ENCODE measurements at places on chromosomes 2 and 18.

DNA sequence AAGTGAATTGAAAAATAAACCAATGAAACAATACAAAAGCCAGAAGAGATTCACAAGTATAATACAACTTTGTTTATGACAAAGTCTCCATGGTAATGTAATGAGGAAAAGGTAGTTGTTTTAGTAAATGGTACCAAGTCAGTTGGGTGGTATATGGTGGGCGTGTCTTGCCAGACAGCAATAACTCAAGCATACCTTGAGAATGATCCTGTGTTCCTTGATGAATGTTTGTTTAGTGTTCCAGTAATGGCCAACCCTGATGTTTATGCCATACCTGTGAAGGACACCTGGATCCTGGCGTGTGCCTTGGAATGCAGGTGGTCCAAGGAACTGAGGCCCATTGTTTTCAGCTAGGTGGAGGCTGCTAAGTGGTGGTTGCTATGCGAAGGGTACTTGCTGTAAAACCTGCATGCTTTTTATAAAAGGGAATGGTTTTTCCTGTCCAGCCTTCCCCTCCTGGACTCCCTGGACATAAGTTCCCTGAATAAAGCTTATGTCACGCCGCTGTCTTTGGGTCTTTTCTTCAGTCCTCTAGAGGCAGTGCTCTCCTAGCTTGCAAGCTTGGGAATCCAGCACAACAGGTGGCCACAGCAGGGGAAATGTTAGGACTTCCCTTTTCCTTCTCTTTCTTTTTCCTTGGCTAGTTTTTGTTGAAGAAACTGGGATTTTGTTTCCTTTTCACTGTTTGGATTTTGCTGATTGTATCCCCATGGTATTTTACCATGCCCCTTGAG lies 54.7 kb downstream of the MTA3 start:
- no peak for DNase-seq

DNA sequence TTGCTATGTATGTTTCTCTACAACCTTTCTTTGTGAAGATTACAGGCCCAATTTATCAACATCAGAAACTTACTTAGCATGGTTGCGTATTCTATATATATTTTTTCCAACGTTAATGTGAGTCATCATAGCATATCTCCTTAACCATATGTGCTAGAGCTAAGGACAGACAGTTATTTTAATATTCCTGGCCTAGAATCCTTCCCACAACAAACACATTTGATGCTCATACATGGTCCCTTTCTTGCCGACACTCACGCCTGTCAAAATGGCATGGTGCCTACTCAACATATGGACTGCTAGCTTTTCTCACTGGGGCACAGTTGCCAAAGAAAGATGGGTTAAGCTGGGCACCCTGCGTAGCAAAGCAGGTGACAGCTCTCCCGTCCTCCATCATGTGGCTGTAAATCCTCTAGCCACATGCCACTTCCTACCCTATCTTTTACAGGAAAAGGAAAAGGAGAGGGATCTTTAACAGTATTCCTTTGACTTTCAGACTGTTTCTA lies 75.2 kb upstream of the GALNT5 start:
- DNase-seq: no peak

- no peak for DNase-seq
Observed at GRCh38 chr18:13245481-13246000, 27.0 kb downstream of the LDLRAD4 start.

DNA sequence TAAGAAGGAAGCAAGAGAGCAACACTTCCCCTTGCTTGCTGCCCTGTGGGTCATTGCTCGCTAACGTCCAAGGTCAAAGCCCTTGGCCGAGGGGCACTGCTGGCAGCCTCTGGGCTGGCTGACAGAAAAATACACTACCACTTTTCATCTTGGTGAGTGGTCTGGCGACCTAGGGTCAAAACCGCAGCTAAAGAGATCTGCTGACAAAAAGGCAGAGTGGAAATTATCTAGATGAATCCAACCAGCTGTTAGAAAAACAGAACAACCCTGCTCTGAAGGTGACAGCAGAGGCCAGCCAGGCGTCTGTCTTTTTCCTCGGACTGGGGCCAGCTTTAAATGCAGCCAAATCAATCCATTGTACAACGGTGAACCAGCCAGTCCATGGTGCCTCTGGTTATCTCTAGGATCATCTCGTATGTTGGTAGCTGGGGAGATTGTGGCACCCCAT lies 92.6 kb downstream of the CD8B2 start:
- no peak for DNase-seq

GRCh38 chr2:149188291-149188690 lies 142.1 kb upstream of the LYPD6 start:
- no peak for DNase-seq

DNA sequence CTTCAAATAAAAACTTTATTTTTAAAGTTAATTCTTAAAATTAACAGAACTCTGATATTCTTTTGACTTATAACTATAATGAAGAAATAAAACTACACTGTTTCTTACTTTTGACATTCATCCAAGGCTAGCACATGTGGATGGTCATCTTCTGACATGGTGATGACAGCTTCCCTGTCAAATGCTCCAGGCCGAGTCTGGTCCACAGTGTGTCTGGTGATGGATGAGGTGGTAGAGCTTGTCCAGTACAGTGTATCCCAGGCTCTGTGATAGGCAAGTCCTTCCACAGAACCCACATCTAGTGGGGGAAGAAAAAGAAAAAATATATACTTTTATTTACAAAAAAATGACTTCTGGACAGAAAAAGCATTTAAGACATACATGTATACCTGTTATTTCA lies 1529.5 kb downstream of the LRP1B start:
- no peak for DNase-seq

DNA sequence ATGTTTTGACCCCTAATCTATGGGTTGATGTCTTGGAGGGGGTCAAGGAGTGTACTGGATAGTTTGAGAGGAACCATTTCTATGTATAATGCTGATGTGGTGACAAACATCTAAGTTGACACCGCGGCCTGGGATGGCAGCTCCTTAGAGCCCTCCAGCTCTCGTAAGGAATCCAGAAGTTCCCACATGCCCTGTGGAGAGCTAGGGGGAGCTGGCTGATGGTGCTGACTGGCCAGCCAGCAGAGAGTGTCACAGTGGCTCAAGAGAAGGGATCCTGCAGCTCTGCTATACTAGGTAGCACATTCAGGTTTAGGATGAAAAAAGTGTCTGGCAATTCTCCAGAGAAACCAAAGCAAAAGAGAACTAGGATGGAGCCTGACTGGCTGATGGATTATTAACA lies 842.2 kb upstream of the VRK2 start:
- no peak for DNase-seq

GRCh38 chr2:160310118-160310828 lies 110.2 kb upstream of the ITGB6 start:
- DNase-seq: no peak

DNA sequence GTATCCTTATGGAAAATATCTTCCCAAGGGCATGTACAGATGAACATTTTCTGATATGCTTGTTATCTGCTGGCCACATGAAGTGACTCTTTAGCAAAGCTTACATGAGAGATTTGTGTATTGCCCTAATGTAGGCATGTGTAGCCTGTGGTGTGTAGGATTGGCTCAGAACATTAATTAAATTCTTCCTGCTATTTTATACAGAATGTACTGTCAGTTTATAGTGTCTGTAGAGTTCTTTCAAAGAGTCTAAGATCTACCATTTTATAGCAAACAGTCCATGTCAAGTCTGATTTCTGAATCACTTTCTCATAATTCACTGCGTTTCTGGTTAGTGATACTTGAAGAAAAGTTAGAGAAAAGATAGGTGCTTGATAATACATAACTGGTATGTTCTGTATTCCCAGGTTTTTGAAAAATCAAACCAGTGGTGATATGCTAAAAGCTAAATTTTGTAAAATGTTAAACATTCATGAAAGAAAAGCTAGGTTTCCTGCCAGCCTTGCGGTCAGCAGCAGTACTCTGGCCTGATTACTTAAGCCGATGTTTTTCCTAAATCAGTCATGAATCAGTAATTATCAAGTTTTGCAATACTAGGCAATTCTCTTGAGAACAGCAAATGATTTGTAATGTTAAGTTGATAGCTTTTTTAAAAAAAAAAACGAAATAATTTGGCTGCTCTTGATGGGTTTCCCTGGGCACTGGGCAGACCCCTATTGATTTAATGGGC lies 30.9 kb upstream of the EFEMP1 start:
- DNase-seq: no peak

GRCh38 chr2:238906936-238907716 lies 59.2 kb downstream of the TWIST2 start:
- DNase-seq: no peak

DNA sequence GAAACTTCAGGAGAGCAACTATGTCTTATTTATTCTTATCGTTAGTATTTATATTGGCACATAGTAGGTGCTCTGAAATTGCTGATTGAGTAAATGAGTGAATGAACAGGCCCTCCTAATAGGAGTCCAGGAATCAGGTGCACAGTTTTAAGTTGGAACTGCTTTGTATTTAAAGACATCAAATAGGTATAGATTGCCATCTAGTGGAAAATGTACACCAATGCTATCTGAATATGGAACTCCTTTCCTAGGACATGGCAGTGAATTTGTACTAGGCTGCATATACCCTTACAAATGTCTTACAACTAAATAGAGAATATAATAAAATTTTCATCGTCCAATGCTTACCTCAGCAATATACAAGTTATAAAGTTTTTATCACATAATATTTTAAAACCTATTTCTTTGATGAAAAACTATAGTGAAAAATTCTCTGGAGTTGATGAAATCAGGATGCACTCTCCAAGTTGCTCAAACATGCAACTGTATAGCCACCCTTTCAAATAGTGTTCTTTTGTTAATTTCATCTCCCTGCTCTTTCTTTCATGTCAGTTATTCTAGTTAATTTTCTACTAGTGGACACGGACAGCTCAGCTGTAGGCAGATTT lies 318.9 kb upstream of the SYT4 start:
- no peak for DNase-seq

- no peak for DNase-seq
Observed at GRCh38 chr2:216436383-216436782, 24.1 kb downstream of the SMARCAL1 start.

GRCh38 chr2:26144031-26144430 lies 28.9 kb upstream of the GAREM2 start:
- no peak for DNase-seq

- peak; percentile 40 for DNase-seq
Observed at GRCh38 chr2:231709636-231709980, 1.3 kb downstream of the PTMA start.

Measured in CD4-positive, alpha-beta T cell treated with Interleukin-4 for 1 hour (primary cell).